ENCODE measurements at places on chromosomes 12 and 14. TPM values are rescaled to one million over a fixed set of nuclear protein-coding genes. Genes with fewer than 3 reads are reported as not detected.

GRCh38 chr12:95882080-95882479 lies 23.3 kb downstream of the SNRPF start:
- no peak for DNase-seq

Gene SLC6A12
- 0.51 TPM for total RNA-seq

GRCh38 chr12:64269161-64269560 lies 47.1 kb upstream of the KICS2 start:
- DNase-seq = no peak

DNA sequence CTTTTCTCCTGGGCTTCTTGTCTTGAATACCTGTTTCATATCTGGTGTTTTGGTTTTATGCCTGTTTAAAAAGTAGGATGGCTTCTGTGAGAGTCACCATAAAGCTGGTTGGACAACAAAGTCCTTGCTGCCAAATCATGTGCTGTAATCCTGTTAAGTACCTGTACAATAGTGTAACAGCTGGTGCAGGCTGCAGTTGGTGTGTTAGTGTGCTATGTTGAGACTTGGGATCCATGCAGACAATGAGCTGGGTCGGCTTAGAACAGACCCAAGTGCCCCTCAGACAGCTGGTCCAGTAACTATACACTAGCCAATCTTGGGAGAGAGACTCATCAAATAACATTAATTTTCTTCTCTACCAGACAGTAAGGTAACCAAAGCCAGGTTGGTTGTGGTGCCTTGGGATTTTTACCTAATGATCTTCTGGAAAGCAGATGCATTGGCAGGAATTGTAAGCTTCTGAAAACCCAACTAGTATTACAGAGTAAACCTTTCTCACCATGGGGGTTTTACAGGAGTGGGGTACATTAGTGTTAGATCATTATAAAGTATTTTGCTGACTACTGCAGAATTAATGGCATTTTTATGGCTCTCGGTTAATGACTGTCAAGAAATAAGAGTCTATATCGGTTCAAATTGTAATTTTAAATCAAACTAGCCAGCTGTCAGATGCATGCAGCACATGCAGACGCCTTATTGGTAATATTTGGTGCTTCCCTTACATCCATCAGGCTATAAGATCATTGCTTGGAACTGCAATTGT lies 231.2 kb downstream of the PDZRN4 start:
- peak; percentile 41 for DNase-seq

GRCh38 chr14:96086574-96087077 lies 47.5 kb downstream of the C14orf132 start:
- no peak for DNase-seq

Gene IL26
- total RNA-seq = not detected

DNA sequence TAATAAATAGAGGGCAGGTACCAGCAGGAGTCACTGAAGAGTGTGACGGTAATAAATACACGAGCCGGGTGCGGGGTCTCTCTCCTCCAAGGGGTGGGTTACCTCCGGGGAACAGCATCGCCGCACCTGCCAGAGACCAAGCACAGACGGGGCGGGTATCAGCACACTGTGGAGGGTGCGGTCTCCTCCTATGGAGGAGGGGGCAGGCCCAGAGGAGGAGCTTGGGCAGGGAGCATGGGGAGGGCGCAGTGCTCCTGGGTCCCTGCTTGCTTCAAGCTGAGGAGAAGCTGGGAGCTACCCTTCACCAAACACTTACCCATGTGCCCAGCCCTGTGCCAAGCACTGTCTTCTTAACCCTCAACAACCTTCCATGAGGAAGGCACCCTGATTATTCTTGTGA lies 12.8 kb downstream of the PGF start:
- no peak for DNase-seq
